Uterus (tissue), 4 donors: ENCODE measurements at places on chromosomes 5 and 9. TPM values are rescaled to one million over a fixed set of nuclear protein-coding genes. Genes with fewer than 3 reads are reported as not detected.

CARTPT gene
- not detected for total RNA-seq

GLDC gene
- total RNA-seq, result not detected

CCL27 gene
- not detected for total RNA-seq

BTNL8 gene
- not detected for total RNA-seq

AGGF1 gene
- 19.4 TPM for total RNA-seq

SPINK7 gene
- total RNA-seq, result not detected

ZNF454 gene
- 11.8 TPM for total RNA-seq

UCK1 gene
- 18.2 TPM for total RNA-seq

OR13C9 gene
- not detected for total RNA-seq

TRPM3 gene
- 8.4 TPM for total RNA-seq

STPG3 gene
- total RNA-seq, result not detected

CER1 gene
- total RNA-seq, result 0.61 TPM

KIF4B gene
- total RNA-seq, result 0.07 TPM

FAM221B gene
- total RNA-seq, result not detected

NAIP gene
- 23.2 TPM for total RNA-seq

HAVCR2 gene
- total RNA-seq, result 5.5 TPM

C9orf152 gene
- not detected for total RNA-seq

SPINK4 gene
- not detected for total RNA-seq

MEIKIN gene
- total RNA-seq, result not detected

PIP5K1B gene
- total RNA-seq, result 8.2 TPM

NR6A1 gene
- total RNA-seq, result 1.3 TPM

RNF224 gene
- total RNA-seq, result 0.21 TPM

HACD4 gene
- total RNA-seq, result under 0.01 TPM

IRX4 gene
- total RNA-seq, result not detected

GRM6 gene
- total RNA-seq, result not detected

CREBRF gene
- total RNA-seq, result 38.7 TPM

DAPK1 gene
- total RNA-seq, result 44.6 TPM

TEX48 gene
- not detected for total RNA-seq

NAA35 gene
- 48.1 TPM for total RNA-seq

NR5A1 gene
- total RNA-seq, result not detected

NRARP gene
- total RNA-seq, result 0.29 TPM
